Activated T-cell treated with anti-CD3 and anti-CD28 coated beads, Interleukin-2, amount 50 U/mL, for 4 hours (primary cell): ENCODE measurements at places on chromosomes 7 and 10.

DNA sequence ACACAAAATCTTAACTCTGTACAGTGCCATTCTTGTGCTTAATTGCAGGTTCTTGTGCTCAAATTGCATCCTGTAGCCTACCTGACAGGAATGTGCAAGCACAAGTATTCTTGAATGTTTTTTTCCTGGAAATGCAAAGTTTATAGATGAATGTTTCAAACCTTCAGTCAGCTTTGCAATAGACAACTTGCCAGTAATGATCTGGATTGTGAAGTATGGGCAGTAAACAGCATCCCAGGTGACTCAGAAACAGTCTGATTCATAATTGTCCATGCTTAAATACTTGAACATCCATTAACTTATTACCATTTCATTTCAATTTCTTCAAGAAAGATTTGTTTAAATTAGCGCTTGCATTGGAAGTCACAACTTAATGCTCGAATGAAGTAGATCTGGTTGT is 347.2 kb downstream of the SDK1 start:
- DNase-seq = no peak

GRCh38 chr7:27314111-27314510 is 71.5 kb downstream of the EVX1 start:
- no peak for DNase-seq

GRCh38 chr10:1571587-1572237 is 165.6 kb downstream of the ADARB2 start:
- DNase-seq = no peak

GRCh38 chr7:77235276-77235675 is 35.7 kb upstream of the FGL2 start:
- DNase-seq = no peak

- peak; percentile 54 for DNase-seq
These were observed 650 bp upstream of the TM9SF3 start for GRCh38 chr10:96587264-96588059.

GRCh38 chr7:124914298-124914697 is 15.3 kb downstream of the POT1 start:
- no peak for DNase-seq

DNA sequence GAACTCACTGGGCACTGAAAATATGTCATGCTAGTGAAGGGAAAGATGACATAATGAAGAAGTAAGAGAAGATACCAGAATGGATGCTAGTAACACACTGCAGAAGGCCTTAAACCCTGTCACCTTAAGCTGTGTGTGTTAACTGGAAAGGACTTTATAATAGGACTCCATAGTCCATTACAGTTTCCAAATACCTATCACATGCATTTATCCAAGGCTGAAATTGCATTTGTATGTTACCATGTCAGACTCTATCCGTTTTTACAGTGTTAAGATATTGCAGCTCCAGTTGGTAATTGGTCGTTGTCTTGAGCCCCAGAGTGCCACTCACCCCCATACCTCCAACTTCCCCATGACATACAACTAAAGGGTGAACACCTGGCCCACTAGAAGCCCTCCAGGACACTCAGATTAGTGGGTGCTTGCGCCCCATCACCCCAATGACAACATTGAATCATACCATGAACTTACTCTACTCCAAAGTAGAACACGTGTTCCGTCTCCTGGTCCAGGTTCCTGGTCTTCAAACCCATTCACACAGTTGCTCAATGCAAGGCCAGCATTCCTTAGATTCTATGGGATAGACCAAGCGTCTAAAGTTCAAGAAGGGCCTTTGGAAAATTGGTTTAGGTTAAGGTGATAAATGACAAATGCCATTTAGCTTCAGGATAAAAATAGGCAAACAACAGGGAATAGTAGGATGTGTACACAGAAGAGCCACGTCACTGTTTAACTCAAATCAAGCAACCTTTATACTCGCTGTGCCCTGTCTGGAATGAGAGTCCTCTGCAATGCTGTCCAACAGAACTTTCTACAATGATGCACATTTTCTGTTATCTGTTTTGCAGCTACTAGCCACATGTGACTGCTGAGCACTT is 2.1 kb upstream of the RAPGEF5 start:
- DNase-seq = no peak

- DNase-seq = no peak
These were observed 667.9 kb downstream of the AUTS2 start for GRCh38 chr7:70266186-70266585.
